ENCODE measurements at places on chromosomes 13 and 19. TPM values are rescaled to one million over a fixed set of nuclear protein-coding genes. Genes with fewer than 3 reads are reported as not detected.

DNA sequence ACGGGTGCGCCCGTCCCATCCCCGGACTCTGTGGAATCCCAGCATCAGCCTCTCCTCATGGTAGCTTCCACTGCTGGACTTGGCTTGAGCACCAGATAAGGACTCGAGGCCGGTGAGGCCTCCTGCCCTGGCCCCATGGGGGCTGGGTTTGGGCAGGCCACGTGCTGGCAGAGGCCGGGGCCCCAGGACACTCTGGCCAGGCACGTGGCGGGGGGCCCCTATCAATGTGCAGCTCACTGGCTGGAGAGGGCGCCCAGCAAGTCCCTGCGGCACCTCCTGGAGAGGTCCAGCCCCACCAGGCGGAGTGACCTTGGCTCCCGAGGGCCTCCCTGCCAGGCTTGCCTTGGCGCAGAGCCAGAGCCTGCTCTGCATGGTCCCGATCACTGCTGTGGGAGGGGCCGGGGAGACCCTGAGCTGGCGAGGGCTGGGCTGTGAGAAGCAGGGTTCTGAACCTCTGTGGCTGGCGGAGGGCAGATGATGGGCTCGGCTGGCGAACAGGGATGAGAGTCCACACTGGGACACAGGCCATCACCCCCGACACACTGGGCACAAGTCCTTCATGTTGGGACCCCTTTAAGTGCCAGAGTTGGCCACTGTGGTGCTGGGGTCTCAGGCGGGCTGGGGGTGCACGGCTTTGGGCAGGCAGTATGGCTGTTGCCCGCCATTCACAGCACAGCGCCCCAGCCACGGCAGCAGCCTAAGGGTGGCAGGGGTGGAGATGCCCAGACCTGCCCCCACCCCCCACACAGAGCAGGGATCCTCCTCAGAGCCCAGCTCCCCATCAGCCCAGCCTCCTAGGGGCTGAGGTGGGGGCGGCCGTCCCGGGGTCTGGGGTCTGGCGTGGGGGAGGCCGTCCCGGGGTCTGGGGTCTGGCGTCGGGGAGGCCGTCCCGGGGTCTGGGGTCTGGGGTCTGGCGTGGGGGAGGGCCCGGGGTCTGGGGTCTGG lies 19.1 kb downstream of the CEBPG start:
- DNase-seq = peak; percentile 67

Gene PRKD2
- 15.7 TPM for total RNA-seq

- no peak for DNase-seq
Measured at GRCh38 chr13:46507981-46508380, 45.0 kb upstream of the LRCH1 start.

DNA sequence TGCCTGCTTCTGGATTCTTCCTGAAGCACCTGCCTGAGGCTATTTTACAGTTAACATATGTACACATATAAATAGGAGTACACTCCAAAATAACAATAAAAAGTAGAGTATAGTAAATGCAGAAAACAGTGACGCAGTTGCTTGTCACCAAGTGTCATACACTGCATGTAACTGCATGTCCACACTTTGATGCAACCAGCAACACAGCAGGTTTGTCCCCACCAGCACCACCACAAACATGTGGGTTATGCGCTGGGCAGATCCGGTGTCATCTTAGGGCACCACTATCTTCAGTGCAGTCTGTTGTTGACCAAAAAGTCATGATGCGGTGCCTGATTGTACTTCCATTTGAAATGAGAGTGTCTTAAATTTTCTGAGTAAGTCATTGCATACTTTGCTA lies 51.3 kb downstream of the COL4A2 start:
- DNase-seq = no peak

DNA sequence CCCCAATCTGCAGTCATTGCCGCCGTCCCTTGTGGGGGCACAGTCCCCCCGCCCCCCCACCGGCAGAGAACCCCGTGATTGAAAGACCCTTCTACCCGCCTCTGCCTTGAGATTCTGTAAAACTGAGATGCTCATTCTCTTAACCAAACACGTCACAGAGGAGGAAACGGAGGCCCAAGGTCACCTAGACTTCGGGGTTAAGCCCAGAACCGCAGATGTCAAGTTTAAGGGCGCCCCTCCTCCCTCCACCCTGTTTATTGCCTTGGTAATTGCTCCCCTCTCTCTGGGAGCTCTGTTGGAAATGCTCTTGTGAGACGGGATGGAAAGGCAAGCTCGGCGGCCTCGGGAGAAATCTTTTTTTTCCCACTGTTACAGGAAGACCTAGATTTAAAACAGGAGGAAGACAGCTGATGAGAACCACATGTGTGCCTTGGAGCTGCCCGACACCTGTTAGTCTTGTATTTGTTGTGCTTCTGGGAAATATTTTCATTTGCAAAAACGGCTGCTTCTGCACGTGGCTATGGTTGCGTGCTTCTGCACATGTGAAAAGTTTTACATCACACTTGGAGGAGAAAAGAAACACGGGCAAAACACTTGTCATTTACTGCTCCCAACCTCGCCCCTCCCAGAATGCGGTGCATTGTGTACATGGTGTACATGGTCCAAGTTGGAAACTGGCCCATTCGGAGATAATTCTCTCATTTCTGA lies 1.1 kb upstream of the MED26 start:
- DNase-seq = peak; percentile 88

- DNase-seq = no peak
Measured at GRCh38 chr19:45130888-45131615, 29.7 kb downstream of the NKPD1 start.

Gene C19orf33
- total RNA-seq = not detected

DNA sequence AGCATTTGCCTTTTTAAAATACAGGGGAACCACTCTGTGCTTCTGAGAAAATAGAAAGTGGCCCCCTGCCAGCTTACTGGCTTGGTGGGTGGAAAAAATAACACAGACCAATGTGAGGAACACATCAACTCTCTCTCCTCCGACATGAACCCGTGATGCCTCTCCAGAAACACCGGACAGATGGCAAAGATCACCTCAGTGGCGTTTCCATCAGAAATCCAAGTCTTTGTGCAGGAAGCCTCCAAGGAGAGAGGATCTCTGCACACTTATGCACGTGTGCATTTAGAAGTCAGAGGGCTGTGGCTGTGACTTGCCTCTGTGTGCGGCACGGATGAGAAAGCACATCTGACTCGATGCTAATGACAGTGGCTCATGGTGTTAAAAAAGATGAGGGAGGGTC lies 112.3 kb upstream of the KLF12 start:
- DNase-seq = peak; percentile 66
